ENCODE measurements at places on chromosomes 7 and 10.

DNA sequence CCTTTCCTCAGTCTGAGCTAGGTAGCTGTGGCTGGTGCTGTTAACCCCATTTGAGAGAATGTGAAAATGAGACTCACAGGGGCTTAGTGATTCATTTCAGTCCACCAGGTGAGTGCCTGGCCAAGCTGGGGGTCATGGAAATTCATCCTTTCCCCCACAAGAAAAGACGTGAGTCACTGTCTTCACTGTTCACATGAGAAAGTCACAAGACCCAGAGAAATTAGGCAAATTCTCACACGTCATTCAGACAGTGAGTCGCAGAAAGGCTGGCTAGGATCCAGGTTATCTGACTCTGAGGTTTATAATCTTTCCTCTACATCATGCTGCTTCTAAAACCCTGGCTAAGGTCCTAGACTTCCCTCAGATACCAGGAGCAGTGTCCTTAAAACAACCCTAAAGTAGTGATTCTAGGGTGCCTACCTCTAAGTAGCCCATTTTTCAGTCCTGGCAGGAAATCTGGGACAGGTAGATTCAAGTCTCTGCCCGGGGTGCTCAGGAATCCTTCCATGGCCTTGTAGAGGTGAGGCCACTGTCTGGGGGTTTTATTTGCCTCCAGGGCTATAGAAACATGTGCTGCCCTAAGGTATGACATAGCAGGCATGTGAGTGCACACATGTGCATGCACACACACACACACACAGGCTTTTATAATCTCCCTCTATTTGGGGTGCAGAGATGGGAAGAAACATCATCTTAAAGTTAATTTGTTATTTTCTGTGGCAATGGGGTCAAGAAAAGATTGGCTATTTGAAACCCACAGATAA, 427.9 kb upstream of the CELF2 start:
- DNase-seq = no peak

- DNase-seq = no peak
These were observed 62.1 kb upstream of the PRSS58 start for GRCh38 chr7:142319970-142320369.

GRCh38 chr10:26697922-26698608, 564 bp downstream of the PDSS1 start:
- DNase-seq = no peak

GRCh38 chr10:91596825-91597196, 36.1 kb downstream of the PPP1R3C start:
- DNase-seq = no peak

DNA sequence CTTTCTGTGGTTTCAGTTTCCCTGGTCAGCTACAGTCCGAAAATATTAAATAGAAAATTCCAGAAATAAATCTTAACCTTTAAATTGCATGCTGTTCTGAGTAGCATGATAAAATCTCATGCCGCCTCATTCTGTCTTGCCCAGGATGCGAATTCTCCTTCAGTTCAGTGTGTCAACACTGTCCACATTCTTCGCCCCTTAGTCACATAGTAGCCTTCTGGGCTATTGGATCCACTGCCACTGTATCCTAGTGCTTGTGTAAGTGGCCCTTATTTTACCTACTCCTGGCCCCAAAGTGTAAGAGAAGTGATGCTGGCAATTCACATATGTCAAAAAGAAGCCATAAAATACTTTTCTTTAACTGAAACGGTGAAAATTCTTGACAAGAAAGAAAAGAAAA, 129.6 kb downstream of the ZWINT start:
- no peak for DNase-seq

GRCh38 chr10:4453950-4454349, 372.1 kb upstream of the AKR1E2 start:
- DNase-seq = no peak

GRCh38 chr10:78752708-78753107, 316.1 kb upstream of the ZMIZ1 start:
- no peak for DNase-seq

- DNase-seq = no peak
These were observed 24.9 kb downstream of the C10orf120 start for GRCh38 chr10:122674781-122675180.
